ENCODE measurements at places on chromosomes 5 and 9.

DNA sequence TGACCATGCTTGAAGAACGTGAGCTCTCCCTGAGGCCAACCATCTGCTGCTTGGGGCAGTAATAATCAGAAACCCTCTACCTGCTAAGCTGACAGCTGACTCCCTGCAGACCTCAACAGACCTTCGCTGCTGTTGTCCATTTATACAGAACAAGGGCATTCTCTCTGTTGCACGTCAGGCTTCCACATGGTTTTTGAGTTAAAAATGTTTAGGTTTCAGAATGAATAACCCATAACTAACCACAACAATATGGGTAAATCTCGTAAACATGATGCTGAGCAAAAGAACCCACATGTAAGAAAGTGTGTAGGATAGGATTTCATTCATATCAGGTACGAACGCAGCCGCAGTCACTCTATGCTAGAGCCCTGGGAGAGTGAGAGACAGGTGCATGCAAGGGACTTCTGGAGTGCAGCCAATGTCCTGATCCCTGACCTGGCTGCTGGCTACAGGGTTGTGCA lies 348.5 kb downstream of the MED10 start:
- no peak for DNase-seq

GRCh38 chr5:58786711-58787303 lies 203.9 kb downstream of the RAB3C start:
- no peak for DNase-seq

DNA sequence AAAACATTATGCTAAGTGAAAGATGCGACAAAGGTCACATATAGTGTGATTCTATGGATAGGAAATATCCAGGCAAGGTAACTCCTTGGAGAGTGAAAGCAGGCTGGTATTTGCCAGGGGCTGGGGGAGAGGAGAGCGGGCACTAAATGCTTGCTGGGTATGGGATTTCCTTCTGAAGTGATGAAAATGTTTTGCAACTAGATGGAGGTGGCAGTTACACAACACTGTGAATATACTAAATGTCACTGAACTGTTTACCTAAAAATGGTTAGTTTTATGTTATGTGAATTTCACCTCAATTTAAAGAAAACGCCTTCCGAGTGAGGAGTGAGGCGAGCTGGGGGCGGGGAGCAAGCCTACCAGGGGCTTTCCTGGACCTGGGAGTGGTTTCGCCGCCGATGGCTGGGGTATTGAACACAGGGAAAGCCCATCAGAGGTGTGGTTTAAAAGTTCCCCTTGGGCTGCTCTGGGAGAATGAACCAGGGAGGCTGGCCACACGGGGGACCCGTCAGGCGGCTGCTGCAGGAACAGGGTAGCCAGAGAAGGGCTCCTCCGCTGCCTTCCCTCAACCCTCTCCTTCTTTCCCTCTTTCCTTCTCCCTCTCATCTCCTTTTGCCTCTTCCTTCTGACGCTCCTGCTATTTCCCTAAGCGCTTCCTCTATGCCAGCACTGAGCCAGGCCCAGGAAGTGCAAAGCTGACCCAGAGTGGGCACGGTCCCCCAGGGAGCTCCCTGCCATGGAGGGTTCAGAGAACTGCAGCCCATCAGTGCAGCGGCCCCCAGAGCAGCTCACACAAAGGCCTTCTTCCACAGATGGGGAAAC lies 4.9 kb downstream of the AKNA start:
- peak; percentile 76 for DNase-seq

- DNase-seq = no peak
These were observed 556.9 kb downstream of the PTPRD start for GRCh38 chr9:10055886-10056395.

GRCh38 chr9:33447799-33448553 lies 583 bp upstream of the AQP3 start:
- no peak for DNase-seq

DNA sequence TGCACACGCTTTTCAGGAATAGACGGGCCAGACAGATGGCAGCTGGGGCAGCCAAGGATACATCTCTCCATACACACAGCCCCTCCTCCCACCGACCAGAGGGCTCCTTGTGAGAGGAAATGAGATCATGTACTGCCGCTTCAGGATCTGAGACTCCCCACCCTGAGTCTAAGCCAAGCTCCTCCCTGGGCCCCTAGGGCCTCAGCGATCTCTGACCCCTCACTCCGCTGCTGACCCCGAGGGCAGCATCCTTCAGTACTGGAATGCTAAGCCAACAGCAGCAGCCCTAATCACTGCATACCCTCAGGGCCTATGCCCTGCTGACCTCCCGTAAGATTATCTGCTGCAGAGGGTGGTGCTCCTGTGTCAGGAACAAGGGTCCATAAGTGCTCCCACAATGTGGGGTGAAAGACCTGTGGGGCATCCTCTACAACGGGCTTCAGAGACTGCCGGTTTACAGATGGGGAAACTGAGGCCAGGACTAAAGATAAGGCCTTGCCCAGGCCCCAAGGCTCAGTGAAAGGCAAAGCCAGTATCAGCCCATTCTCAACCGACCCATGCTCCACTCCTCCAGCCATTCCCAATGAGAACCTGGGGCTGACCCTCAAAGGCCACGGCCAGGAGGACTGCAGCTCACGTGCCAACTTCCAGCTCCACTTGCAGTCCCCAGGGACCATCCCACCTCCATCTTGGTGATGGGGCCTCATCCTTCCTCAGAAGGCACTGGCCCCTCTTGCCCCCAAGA lies 37.5 kb downstream of the BICD2 start:
- DNase-seq = no peak

DNA sequence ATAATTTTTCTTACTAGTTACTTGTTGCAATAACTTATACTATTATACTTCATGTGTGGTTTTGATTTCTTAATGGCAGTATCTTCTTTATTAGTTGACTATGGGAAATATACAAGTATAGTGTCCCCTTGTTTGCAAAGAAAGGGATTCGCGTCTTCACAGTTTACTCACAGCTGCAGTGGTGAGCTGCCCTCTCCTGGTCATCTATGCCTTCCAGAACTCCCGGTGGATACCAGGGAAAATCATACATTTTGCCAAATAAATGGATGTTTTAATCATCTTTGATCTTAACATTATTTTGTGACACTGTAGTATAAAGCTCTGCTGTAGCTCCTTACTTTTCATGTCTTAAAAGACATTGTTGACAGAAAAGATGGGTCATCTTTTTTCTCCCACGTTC lies 142.0 kb downstream of the ZCCHC7 start:
- no peak for DNase-seq

DNA sequence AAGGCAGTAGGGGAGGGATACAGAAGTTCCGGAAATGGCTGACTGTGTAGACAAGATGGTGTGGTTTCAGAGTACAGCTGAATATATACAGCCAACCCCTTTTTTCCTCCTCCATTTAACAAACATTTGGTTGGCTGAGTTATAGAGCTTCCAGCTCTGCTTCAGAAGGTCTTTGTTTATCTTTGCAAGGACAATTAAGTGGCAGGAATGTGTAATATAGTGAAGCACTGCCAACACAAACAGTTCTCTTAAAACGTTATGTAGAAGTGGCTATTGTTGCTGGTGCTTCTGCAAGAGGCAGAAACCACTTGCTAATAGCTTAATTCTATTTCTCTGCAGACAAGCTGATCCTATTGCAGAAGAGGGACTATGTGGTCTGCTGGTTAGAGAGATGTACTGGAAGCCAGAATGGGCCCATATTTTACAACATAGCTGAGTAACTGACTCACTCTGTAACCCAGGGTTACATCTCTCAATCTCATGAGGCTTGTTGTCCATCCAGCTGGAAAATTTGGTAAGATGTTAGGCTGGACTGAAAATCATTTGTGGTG lies 62.7 kb upstream of the OSMR start:
- no peak for DNase-seq

DNA sequence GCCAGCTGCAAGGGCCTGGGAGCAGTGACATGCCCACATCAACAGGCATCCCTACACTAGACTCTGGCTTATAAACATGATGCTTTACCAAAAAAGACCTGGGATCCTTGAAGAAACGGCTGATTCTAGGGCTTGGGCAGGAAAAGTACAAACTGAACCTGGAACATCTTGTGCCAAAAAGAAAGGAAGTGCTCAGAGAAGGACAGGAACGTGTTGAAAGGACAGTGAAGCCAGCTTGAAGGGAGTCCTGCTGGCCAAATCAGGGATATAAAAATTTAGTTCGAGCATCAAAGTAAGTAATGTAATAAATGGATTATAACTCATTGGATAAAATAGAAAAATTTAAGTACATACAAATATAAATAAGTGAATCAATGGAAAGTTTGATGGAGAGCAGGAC lies 58.1 kb downstream of the ALDH7A1 start:
- DNase-seq = no peak

GRCh38 chr5:38634568-38635369 lies 78.3 kb upstream of the LIFR start:
- no peak for DNase-seq

GRCh38 chr5:60259730-60260129 lies 366.2 kb upstream of the PDE4D start:
- DNase-seq = no peak

GRCh38 chr5:162227075-162227474 lies 159.5 kb downstream of the GABRG2 start:
- no peak for DNase-seq

DNA sequence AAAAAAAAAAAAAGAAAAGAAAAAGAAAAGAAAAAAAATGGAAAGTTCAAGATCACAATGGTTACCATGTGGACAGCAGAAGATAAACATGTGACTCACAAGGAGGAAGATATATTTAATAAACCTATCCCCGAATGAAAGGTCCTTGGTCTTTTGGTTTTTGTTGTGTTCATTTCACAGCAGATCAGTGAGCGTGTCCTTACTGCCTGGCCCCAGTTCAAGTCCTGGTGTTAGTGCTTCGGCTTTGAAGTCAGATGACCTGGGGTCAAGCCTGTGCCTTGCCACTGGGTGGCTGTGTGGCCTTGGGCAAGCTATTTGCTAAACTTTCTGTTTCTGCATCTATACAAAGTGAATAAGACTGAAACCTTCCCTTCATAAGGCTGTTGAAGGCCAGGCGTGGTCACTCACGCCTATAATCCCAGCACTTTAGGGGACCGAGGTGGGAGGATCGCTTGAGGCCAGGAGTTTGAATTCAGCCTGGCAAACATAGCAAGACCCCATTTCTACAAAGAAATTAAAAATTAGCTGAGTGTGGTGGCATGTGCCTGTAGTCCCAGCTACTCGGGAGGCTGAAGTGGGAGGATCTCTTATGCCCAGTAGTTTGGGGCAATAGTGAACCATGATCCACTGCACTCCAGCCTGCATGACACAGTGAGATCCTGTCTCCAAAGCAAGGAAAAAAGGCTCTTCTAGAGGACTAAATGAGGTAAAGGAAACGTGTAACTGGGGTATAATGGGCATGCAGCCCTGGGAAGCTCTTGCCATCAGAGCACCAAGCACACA lies 94.5 kb upstream of the SPATA31D4 start:
- DNase-seq = no peak

DNA sequence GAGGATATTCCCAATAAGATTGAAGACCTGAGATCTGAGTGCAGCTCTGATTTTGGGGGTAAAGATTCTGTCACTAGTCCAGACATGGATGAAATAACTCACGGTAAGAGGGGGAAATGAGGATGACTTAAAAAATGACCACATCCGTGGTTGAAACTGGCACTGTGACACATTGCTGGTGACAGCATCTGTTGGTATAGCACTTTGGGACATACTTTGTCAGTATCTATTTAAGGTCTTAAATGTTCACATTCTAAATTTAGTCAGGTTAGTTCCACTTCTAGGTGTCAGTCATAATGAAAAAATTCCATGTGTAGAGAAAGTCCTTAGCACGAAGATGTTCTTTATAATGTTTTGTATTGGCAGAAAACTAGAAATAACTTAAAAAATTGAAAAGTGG lies 70.9 kb downstream of the GAPVD1 start:
- DNase-seq = no peak

- DNase-seq = no peak
These were observed 1712.5 kb upstream of the C9orf72 start for GRCh38 chr9:29285818-29286217.

DNA sequence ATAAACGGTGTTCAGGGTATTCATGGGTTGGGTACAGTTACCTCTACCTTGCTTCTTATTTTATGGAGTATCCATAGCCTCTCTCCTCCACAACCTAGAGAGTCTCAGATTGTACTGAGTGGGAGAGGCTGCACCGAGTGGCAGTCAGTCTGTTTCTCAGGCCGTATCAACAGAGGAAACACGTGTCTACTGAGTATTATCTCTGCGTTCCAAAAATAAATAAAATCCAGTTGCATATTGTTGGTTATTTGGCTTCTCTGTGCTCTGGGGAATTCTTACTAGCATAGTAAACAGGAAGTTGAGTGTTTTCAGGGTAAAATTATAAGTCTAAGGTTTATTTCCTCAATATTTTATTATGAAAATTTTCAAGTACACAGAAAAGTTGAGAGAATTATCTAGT lies 231.0 kb downstream of the ARHGEF28 start:
- DNase-seq = no peak

- no peak for DNase-seq
These were observed 92.5 kb downstream of the MTX3 start for GRCh38 chr5:79898611-79899010.

DNA sequence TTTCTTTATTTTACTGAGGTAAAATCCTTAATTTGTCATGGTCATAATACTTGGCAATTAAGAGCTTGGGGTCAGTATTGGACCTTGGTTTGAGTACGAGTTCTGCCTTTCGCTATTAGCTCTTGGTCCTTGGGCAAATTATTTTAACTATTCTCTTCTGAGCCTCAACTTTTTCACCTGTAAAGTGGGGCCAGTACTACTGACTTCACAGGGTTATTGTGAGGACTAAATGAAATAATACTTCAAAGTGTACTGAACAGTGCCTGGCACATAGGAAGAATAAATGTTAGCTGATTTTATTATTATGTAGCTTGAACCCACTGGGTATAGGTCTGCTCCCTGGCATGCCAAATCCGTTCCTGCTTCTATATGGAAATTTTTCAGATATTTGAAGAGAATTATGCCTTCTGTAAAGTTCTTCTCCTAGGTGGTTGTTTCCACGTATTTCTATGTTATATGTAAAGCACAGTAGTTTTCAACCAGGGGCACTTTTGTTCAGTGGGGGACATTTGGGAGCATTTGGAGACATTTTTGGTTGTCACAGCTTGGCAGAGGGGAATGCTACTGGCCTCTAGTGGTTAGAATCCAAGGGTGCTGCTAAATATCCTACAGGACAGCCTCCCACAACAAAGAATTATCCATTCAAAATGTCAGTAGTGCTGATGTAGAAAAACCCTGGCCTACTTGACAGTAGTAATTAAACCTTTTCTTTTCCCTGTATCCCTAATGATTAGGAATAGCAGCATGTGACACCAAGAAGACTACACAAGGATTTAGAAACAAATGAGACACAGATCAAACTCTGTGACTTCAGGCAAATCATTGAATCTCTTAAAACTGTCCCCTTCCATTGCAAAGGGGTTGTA lies 4.5 kb downstream of the RCL1 start:
- DNase-seq = no peak

DNA sequence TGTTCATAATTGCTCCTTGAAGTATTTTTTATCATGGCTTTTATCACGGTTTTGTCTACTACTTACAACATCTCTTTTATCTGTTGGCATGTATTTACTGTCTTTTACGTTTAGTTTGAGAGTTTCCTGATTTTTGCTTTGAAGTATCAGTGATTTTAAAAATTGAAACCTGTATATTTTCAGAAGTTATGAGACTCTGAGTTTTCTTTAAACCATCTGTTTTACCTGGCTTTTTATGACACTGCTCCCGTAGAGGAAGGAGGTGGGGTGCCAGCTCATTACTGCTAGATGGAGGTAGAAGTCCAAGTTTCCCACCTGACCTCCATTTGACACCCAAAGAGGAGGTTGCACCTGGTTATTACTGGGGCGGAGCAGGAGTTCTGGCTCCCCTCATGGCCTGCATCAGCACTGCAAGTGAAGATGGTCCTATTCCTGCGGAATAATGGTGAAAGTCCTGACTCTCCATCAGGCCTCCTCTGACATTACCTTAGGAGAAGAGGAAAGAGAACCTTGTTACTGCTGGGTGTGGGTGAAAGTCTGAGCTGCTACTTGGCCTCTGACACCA lies 10.0 kb upstream of the ZNF131 start:
- peak; percentile 16 for DNase-seq

Measured in T-cell (primary cell).